SJSA1 (cell line): ENCODE measurements at places on chromosomes 3 and 15.

- DNase-seq: no peak
These were observed 153.1 kb downstream of the VPS13C start for GRCh38 chr15:61906961-61907752.

DNA sequence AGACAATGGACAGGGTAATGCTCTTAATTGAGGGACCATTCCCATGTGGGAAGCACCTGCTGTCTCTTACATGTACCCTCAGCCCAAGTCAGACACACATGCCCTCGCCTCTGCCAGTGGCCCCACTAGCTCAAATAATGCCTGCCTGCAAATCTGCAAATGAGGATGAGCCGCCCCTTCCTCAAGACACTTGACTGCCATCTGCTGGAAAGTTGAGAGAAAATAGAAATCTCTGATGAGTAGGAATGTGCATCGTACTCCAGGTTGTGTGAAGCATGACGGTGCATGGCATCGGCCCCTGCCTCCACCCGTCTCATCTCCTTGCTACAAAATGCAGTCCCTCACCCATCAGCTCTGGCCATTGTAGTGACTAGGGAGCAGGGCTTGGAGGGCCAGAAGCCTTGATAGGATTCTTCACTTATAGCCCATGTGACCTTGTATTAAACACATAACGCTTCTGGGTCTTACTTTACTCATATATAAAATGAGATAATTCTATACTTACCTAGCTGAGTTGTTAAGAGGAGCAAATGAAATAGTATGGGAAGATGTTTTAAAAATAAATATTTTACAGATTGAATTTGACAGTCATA lies 6.3 kb upstream of the SCN5A start:
- DNase-seq: peak; percentile 33

DNA sequence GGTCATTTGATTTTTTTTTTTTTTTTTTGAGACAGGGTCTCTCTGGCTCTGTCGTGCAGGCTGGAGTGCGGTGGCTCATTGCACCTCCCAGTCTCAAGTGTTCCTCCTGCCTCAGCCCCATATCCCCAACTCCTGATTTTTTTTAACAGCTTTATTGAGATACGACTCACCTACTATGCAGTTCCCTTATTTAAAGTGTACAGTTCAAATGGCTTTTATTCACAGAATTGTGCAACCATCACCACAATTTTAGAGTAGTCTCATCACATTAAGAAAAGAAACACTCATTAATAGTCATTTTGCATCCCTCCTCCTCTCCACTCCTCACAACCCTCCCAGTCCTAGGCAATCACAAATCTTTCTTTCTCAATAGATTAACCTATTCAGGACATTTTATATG lies 1.9 kb upstream of the TRA2B start:
- DNase-seq: no peak

- DNase-seq: no peak
These were observed 172.0 kb downstream of the ITPR1 start for GRCh38 chr3:4665197-4665596.

DNA sequence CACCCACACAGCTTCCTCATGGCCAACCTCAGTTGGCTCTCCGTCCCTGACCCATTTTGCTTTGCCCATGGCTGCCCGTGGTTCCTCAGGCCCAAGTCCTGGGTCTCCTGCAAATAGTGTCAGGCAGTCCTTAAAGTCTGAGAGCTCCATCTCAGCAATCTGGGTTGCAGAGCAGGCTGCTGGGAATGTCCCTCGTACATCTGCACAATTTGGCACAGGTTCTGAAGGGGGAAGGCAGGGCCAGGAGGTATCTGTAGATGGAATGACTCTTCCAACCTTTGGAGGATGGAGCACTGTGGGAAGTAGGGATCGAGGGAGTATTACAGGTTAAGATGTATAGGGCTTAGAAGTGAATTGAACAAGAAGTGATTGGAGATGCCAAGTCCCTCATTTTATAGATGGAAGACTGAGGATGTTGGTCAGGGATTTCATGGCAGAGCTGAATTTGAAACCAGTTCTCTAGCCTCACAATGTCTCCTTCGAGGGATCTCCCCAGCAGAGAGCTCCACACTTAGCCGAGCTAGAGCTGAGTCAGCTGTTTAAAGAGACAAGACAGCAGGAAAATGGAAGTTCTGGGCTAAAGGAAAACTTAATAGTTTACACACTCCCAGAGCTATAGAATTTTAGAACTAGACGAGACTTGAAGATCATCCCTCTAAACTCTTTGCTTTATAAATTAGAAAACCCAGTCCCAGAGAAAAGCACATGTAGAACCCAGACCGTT lies 9.2 kb downstream of the CKMT1A start:
- no peak for DNase-seq

GRCh38 chr3:71902258-71903111 lies 117.5 kb upstream of the PROK2 start:
- DNase-seq: no peak

- no peak for DNase-seq
These were observed 252 bp downstream of the SIN3A start for GRCh38 chr15:75451202-75451673.

GRCh38 chr3:134326760-134327593 lies 47.3 kb downstream of the AMOTL2 start:
- peak; percentile 95 for DNase-seq

DNA sequence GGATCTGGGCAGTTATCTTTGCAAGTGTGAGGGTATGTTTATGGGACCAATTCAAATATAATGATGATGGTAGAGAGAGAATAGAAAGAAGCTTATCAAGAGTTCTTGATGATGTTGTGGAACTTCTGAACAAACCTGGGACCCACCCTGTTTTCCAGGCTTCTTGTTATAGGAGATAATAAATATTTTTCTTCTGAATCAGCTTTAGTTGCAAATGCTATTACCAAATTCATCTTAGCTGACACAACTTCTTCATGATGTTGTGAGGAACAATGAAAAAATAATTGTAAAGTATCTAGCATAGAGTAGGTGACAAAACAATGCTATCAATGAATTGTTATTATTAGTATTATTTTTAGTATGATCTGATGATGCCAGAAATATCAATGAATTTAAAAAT lies 43.5 kb upstream of the PTX3 start:
- DNase-seq: no peak

DNA sequence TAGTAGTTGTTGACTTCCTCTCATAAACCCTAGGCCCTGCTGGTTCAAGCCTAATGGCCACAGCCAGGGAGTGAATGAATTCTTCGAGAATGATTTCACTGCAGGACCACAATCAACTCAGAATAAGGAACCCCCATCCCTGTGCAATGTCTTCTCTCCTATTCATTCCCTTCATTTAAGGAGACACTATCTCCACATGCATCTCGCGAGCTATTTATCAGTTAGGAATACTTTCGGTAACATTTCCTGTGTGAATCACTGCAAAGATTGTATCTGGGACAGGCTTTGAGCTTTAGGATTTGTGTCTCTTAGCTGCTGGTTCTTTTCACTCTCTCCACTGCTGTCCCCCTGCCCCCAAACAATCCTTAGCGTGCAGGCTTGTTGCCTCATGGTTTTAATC lies 94.4 kb downstream of the MYLK start:
- peak; percentile 51 for DNase-seq

- no peak for DNase-seq
These were observed 5.2 kb downstream of the CDV3 start for GRCh38 chr3:133578548-133579191.

GRCh38 chr15:55035749-55036148 lies 161.0 kb downstream of the RSL24D1 start:
- no peak for DNase-seq

- DNase-seq: no peak
These were observed 134.8 kb upstream of the MB21D2 start for GRCh38 chr3:193052354-193053045.

- no peak for DNase-seq
These were observed 10.8 kb downstream of the TOPAZ1 start for GRCh38 chr3:44252332-44252959.

DNA sequence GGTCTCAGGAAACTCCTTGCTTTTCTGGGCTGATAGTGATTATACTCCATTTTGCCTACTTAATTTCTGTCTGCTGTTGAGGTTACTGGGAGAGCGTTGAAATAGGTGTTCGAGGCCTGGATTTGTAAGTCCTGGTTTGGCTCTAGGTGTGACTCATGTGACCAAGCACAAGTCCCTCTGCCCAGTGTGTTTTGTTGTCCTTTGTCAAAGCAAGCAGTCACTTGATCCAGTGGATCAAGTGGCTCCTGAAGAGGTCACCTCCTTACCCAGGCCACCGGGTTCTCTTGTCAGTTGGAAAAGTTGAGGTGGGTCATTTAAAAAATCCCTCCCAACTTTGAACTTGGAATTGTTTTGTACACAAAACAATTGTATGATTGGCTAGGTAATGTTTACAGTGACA lies 70.0 kb downstream of the LPP start:
- no peak for DNase-seq

DNA sequence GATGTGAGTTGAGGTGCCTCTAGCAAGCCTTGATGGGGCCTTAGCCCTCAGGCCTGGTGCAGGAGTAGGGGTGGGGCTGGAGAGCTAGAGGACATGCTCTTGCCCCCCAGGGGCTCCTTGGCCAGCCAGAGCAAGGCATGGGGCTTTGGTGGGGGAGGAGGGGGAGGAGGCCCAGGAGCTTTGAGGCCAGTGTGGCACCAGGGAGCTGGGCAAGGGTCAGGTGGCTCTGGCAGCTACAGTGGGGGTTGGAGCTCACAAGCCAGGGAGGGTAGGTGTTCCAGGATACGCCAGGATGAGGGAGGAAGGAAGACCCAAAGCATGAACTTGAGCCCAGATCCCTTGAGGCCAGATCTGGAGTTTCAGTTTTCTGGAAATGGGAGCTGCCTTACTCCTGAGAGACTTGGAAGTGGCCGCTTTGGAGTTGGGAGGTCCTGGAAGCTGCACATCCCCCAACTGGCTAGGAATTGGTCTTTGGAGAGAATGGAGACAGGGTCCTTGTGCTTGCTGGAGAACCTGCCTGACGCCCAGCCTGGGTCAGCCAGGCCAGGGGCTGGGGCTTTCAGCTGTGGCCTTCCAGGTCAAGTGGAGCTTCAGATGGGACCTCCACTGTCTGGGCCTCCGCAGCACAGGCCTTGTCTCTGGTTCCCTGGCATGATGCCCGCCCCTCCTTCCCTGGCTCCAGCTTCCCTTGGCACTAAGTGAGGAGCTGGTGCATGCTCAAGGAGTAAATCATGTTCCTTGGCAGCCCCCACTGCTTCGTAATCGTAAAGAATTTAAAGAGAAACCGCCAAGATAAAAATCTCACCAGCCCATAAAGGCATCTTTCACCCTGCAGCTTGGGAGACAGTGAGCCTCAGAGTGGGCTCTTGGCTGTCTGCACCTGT lies 8.7 kb downstream of the SEMA3F start:
- no peak for DNase-seq

DNA sequence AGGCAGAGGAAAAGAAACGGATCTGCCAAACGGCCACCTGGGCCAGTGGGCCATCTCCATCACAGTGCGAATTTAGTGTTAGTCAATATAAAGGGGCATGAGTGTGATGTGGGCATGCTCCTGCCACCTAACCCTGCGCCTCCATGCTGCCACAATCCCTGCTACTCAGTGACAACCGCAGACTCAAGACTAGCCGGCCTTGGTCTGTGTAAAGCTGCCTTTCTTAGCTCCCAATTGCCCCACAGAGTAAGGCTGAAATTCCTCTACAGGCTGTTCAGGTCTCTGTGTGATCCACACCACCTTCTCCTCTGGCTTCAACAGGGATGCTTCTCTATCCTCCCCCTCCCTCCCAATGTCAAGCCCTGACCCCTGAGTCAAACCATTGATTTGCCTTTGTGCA lies 269.7 kb downstream of the XXYLT1 start:
- DNase-seq: peak; percentile 8

- DNase-seq: no peak
These were observed 44.9 kb upstream of the DGKG start for GRCh38 chr3:186406669-186407635.

DNA sequence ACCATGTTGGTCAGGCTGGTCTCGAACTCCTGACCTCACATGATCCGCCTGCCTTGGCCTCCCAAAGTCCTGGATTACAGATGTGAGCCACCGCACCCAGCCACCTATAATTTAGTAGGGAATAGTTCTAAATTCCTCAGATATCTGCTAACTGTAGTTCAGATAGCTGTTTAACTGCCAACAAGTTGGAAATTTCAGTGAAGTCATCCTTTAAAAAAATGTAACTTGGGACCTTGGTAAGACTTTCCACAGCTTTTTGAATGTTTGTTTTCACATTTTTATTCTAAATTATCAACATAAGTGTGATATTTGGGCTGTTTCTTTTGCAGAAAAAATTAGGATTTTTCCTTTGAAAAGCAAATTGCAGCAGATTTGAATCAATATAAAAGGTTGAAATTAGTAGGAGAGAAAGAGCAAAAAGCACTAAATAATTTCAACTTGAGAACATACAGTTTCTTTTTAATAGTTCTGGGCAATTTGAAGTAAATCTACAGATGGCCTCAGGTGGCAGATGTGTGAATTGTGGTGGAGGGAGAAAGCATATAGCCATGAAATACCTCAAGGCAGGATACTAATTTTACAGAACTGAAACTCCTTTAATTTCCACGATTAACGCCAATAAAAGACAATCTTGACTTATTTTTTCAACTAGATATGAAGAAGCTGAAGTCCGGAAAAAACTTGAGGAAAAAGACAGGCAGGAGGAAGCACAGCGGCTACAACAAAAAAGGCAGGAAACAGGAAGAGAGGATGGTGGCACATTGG lies 34.3 kb downstream of the USP8 start:
- no peak for DNase-seq

- peak; percentile 95 for DNase-seq
These were observed 204.7 kb upstream of the MCTP2 start for GRCh38 chr15:94026458-94027304.

DNA sequence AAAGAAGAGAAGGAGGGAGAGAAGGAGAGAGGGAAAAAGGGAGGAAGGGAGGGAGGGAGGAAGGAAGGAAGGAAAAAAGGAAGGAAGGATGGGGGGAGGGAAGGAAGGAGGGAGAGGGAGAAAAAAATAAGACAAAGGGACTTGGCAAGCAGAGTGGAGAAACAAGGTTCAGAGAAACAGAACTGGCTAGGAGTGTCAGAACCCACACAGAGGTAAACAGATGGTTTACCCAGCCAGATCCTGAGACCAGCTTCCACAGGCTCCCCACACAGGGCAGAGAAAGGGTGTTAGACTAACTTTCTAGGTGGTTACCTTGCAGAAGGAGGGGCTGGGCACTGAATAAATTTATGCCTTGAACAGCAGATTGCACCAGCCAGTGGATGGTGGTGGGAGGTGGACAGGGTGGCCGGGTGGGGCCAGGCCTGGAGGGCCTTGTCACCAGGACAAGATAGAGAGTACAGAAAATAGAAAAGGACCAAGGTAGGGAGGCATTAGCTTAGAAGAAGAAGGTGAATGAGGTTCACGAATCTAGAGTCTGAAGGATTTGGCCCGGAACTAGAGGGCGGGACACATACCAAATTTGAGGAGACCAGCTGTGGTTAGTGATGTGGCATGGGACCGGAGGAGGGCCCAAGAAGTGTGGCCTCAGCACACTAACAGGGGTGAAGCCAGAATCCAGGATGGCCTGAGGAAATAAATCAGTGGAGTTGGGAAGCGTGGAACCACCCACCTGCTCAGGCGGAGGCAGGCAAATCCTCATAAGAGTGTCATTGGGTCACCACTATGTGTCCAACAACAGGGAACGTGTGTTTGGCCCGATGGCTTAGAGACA lies 1.2 kb upstream of the TM4SF1 start:
- no peak for DNase-seq

- no peak for DNase-seq
These were observed 57.5 kb upstream of the KLF13 start for GRCh38 chr15:31268911-31269784.

GRCh38 chr3:17300441-17300840 lies 415.7 kb downstream of the PLCL2 start:
- DNase-seq: no peak

GRCh38 chr3:116947148-116947547 lies 237.6 kb downstream of the TUSC7 start:
- DNase-seq: no peak

- DNase-seq: no peak
These were observed 27.8 kb upstream of the AZI2 start for GRCh38 chr3:28376424-28376823.

- no peak for DNase-seq
These were observed 4.9 kb upstream of the ALAS1 start for GRCh38 chr3:52193065-52193464.
